ENCODE measurements at places on chromosomes 3 and 15.

GRCh38 chr3:155392138-155392537, 98.7 kb upstream of the STRIT1 start:
- no peak for DNase-seq

- no peak for DNase-seq
Observed at GRCh38 chr3:44128057-44128775, 113.5 kb upstream of the TOPAZ1 start.

GRCh38 chr3:85483986-85484385, 525.2 kb downstream of the CADM2 start:
- no peak for DNase-seq

GRCh38 chr3:187456250-187456649, 88.1 kb downstream of the RTP4 start:
- no peak for DNase-seq

- no peak for DNase-seq
Observed at GRCh38 chr15:89494941-89495637, 1.3 kb downstream of the RHCG start.

DNA sequence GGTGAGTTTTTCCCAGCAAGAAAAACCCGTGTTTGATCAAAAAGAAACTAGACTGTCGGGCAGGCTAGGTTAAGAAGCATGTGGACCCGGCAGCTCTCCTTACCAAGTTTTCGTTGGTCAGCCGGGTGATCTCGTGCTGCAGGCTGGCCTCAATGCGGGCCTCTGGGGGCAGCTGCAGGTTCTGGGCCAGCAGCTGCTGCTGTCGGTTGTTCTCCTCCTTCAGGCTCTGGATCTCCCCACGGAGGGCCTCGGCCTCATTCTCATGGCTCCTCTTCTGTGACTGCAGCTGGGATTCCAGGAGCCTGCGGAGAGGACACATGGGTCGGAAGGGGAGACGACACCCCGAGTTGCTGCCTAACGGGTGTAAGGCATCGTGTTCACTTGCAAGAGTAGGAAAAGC, 44.5 kb upstream of the MYO5C start:
- no peak for DNase-seq

DNA sequence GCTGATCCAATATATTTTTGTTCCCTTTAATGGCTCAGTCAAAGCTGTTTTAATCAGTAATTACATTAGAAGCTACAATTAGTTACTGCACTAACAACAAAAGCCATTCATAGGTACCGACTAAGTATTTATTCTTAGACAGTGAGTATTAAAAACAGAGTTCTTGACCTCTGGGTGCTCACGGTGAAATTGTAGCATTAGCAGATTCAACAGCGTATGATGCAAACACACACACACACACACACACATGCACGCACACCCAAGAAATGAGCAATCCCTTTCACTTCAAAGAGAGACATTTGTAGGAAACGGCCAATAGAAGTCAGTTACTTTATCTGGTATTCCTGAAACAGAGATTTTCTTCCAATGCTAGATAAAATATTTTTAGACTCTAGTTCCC, 27.0 kb upstream of the MITF start:
- DNase-seq = no peak

DNA sequence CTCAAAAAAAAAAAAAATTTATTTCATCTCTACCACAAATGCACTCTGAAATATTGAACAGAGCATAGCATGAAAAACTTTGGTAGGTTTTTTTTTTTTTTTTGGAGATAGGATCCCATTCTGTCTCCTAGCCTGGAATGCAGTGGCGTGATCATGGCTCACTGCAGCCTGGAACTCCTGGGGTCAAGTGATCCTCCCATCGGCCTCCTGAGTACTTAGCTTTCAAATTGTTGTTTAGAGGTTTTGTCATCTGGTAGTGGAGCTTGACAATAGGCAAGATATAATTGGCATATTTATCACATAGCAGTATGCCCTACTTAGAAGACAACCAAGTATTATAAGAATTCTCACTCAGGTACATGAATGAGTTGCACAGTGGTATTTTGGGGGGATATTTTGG, 234.2 kb upstream of the ST8SIA2 start:
- no peak for DNase-seq

DNA sequence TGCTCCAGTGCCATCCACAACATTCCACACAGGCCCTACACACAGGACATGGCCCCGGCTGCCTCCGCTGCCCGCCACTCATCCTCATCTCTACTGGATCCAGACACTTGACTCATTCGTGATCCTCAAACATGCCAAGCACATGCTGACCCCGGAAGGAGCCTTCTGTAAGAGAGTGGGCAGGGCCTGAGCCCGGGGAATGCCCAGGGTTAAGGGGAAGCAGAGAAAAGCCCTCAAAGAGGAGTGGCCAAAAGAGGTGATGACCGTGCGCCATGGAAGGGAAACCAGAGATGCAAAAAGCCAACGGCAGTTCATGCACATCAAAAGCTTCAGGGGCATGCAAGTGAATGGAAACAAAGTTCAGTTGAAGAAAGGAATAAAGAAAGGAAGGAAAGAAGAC, 46.1 kb downstream of the RFTN1 start:
- peak; percentile 29 for DNase-seq

DNA sequence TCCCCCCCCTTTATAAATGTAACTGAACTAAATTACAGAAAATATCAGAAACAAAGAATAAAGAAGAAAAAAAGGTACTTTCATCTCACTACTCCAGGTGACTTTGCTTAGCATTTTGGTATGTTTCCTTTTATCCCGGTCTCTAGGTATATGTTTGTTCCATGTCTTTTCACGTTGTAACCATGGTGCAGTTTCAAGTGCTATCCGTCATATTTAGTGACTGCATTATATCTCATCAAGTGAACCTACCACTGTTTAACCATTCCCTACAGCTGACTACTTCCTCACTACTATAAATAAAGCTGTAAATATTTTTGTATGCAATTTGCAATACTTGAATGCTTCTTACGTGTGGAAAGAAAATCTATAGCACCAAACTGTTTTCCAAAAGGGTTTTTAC, 2.2 kb downstream of the BTBD1 start:
- no peak for DNase-seq

DNA sequence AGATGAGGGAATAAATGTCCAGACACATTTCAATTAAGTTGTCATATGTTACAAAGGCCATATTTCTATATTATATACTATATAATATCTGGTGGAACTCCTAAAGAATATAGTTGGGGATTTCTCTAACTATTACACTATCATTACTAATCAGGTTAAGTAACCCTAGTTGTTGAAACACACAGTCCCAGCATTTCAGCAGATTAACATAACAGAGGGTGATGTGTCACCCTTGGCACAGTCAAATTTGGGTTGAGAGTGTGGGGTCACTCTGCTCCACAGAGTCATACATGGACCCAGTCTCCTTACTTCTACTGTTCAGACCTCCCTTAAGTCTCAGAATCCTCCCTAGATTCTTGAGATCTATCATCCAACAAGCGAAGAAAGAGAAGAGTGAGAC, 496.4 kb upstream of the MDFIC2 start:
- no peak for DNase-seq

DNA sequence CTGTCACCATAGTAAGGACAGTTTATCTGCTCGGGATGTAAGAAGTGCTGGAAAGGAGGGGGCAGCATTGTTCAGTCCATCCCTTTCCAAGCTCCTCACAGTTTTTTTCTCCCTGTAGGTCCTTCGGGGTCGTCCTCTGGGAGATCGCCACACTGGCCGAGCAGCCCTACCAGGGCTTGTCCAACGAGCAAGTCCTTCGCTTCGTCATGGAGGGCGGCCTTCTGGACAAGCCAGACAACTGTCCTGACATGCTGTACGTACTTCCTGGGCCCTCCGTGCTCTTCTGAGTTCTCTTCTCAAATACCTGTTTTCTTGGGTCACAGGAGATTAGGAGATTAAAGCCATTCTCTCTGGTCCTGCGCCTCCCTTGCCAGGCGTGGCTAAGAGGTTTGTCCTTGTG, 59.1 kb downstream of the PGPEP1L start:
- DNase-seq = no peak

GRCh38 chr15:70084461-70084860, 13.3 kb downstream of the TLE3 start:
- no peak for DNase-seq

GRCh38 chr3:37937156-37937555, 53.4 kb upstream of the VILL start:
- DNase-seq = no peak

GRCh38 chr3:68699541-68699940, 232.8 kb downstream of the TAFA4 start:
- DNase-seq = no peak
